ENCODE measurements at places on chromosomes 13 and 19.

- DNase-seq: no peak
These were observed 28.2 kb downstream of the ATP8B3 start for GRCh38 chr19:1783874-1784273.

- DNase-seq: no peak
These were observed 21.6 kb upstream of the WDR88 start for GRCh38 chr19:33110137-33110910.

GRCh38 chr13:99425485-99426341 lies 75.6 kb upstream of the TM9SF2 start:
- DNase-seq: peak; percentile 76

DNA sequence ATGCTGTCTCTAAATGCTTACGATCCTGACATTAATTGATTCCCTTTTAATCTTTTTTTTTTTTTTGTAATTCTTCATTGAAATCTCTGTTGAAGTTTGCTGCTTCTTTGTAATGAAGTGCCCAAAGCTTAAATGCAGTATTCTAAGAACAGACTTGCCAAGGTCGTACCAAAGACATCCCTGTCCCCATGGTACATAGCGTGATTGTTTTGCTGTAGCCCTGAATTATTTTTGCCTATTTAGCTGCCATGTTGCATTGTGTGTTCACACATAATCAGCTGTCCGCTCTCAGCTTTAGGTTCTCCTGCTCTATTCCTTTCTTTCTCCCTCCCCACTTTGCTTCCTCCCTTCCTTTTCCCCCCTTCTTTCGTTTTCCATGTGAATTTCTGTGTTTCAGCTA lies 21.1 kb downstream of the FGF9 start:
- DNase-seq: no peak

- no peak for DNase-seq
These were observed 37.7 kb downstream of the CNMD start for GRCh38 chr13:52701728-52702465.

DNA sequence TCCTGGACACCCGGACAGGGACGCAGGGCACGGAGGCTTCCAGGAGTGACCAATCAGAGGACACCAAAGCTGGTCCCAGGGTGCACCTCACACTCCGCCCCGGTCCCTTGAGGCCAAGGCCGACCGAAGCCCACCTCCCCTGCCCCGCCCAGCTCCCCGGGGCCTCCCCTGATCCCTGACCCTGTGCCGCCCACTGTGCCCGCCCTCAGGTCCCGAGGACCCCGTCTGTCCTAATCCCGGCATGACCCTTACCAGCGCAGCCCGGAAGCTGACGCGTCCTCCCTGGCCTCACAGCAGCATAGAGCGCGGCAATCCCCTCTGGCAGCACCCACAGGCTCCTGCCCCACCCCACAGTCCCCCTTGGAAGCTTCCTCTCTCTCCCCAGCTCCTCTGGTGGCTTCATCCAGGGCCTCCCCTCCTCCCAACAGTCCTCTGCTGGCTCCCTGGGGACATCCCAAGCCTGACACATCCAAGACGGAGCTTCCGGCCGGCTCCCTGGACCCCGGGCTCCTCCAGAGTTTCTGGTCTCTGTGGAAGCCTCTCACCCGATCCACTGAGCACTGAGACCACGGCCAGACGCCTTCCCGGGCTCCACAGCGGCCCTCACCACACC lies 7.4 kb upstream of the CDC34 start:
- no peak for DNase-seq

GRCh38 chr13:50485979-50486935 lies 357.2 kb downstream of the DLEU7 start:
- no peak for DNase-seq

- DNase-seq: no peak
These were observed 6.1 kb upstream of the UQCR11 start for GRCh38 chr19:1611353-1611752.
